ENCODE measurements at places on chromosomes 2 and 18.
A peak's percentile ranks its signal among the peaks of the same experiment; 100 is the strongest.

- no peak for DNase-seq
These were observed 38.7 kb downstream of the STK39 start for GRCh38 chr2:168208652-168209051.

- no peak for DNase-seq
These were observed 396.7 kb downstream of the CDH2 start for GRCh38 chr18:27780061-27780745.

DNA sequence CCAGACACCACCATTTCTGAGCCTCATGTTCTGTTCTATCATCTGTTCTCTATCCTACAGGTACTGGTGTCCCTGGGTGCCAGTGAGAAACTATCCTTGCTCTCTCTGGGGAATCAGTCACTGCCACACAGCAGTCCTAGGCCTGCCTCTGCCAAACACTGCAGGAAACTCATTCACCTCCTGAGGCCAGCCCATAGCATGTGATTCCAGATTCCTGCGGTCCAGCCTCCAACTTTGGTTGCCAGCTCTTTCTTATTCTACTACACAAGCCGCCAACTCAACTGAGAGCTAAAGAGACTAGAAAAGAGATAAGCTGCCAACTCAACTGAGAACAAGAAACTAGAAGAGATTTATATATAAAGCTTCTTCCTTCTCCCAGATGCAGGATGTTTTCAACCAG lies 8.8 kb upstream of the TTLL4 start:
- no peak for DNase-seq

DNA sequence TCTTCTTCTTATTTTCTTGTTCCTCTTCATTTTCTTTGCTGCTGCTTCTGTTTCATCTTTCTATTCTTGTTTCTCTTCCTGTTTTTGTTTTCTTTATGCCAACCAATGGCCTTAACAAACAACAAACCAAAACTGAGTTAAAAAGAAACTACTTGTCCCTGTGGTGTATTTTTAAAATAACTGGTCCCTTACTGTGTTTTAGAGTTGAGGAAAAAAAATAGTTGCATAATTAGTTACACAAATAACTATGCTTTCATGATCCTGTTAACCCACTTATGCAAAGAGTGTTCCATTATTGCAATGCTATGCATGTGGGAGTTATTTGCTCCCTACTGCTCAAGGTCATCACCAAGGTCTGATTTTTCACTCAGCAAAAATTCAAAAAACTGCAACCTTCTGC lies 39.5 kb upstream of the IMP4 start:
- DNase-seq: no peak

DNA sequence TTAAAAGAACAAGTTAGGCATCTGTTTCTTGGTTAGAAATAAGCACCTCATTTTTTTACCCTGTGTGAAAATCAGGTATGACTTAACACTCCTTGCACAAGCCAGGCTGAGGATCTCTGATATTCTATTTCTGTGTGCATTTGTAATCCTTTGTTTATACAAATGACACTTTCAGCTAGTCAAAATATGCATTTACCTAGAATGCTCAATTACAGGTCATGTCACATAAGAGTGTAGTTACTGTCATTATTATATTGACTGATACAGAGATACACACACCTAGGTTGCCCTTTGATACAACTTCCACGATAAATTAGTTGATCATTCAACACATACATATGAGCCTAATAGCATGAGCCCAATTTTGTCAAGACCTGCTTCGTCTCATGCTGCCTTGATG lies 144.3 kb downstream of the CHST9 start:
- no peak for DNase-seq

GRCh38 chr2:1741851-1742250 lies 2.5 kb downstream of the PXDN start:
- DNase-seq: no peak

DNA sequence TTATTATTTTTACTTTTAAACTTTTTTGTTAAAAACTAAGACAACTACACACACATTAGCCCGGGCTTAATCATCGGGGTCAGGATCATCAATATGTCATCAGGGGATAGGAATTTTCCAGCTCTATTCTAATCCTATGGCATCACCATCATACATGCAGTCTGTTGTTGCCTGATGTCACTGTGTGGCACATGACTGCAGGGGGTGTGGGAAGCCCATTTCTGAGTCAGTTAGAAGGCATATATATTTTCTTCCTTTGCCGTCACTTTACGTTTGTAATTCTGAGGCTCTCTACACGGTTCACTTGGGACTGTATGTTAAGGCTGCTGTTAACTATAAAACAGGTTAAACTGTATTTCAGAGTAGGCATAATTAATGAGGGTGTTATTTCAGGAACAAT lies 144.4 kb upstream of the ITGA6 start:
- DNase-seq: peak; percentile 72

DNA sequence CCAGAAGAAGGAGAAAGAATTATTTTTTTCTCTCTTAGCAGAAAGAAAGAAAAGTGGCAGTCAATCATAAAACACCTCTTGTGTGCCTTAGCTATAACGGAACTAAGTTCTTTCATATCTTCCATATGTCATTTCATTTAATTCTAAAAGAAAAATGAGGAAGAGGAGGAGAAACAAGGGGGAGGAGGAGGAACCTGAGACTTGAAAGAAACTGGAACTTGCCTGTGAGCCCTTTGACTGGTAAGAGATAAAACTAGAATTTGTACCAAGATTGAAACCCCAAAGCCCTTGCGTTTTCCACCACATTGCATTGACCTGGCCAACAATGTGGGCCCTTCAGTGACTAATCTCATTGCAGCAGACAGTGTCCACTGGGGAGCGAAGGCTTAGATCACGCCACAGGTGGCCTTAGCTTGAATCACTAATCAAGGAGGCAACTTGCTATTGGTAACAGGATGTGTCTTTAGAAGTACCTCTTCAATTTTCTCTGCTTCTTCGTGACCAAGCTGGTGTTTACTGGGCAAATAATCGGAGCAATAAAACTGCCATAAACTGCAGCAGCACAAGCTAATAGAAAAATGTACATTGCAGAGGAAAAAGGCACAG lies 307.9 kb downstream of the CLIP4 start:
- no peak for DNase-seq

DNA sequence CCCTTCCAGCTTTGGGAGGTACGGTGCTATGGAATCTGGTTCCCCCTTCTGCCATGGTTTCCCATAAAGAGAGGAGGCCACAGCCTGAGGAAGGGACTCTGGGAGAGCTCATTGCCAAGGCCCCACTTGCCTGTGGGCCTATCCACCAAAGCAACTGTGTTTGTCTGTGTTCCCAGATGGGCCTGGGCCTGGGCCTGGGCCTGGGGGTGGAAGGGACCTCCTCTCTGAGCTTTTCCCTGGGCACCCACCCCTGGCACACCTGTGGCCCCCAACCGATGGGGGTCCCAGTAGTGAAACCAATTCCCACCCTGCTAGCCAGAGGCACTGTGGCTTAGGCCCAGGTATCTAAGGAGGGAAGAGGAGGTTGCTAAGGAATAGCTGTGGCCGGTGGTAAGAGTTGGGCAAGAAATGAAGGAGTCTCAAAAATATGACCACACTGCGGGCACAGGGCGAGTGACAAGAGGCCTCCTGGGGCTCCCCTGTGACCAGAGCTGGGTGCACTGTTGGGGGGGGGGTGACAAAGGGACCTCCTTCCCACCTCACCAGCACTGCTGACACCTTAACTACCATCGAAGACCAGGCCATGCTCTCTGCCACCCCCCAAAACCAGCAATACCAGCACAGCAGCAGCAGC lies 4.9 kb upstream of the DUSP2 start:
- peak; percentile 44 for DNase-seq

GRCh38 chr18:24027156-24027827 lies 12.7 kb downstream of the TTC39C start:
- no peak for DNase-seq

DNA sequence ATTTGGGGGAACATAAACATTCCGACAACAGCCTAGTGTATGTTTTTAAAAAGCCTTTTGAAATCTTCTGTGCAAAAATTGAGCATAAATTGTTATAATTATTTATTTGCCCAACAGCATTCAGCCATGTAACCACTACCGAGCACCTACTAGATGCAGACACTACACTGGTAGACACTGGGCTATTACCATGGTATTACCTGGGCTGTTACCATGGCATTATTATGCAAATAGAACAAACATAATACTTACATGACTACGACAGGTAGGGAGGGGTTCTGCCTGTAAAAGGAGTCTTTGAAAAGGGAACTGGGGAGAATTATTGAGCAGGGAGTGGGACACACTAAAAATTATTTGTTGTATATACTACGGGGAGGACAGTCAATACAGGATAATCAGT lies 116.4 kb downstream of the MREG start:
- DNase-seq: no peak

GRCh38 chr2:216689397-216689796 lies 6.0 kb downstream of the IGFBP5 start:
- no peak for DNase-seq

GRCh38 chr2:120761911-120762310 lies 26.2 kb downstream of the GLI2 start:
- peak; percentile 23 for DNase-seq

- no peak for DNase-seq
These were observed 23.5 kb upstream of the C1GALT1C1L start for GRCh38 chr2:43699761-43700160.

GRCh38 chr18:80170395-80171053 lies 61.5 kb downstream of the ADNP2 start:
- no peak for DNase-seq

GRCh38 chr2:23106242-23106785 lies 278.7 kb upstream of the KLHL29 start:
- DNase-seq: no peak

DNA sequence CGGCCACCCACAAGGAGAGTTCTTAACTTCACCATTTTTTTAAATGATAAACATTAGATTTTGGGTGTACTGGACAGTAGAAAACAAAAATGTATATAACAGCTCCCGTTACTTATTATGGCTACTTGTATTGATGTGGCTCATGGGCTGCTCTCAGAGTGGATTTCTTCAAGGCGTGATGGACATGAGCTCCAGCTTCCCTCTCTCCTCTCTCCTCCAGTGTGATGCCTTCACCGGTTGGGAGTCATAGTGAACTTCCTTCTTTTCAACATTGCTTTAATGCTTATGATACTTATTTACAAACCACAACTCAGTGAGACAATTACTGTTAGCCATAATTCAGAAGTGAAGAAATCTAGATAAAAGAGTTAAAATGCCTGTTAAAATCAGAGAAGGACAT lies 515.2 kb downstream of the RNF144A start:
- DNase-seq: no peak

GRCh38 chr2:177721087-177721486 lies 328.5 kb downstream of the AGPS start:
- DNase-seq: no peak

GRCh38 chr18:11733031-11733430 lies 44.0 kb downstream of the GNAL start:
- no peak for DNase-seq

Measured in RWPE2 (cell line).